ENCODE measurements at places on chromosomes 5 and 9.

DNA sequence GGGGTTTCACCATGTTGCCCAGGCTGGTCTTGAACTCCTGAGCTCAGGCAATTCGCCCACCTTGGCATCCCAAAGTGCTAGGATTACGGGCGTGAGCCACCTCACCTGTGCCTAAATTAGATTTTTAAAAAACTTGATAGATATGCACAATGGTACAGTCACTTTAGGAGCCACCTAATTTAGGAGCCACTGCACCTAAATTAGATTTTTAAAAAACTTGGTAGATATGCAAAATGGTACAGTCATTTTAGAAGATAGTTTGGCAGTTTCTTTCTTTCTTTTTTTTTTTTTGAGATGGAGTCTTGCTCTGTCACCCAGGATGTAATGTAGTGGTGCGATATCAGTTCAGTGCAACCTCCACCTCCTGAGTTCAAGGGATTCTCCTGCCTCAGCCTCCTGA, 37.8 kb upstream of the PLPP1 start:
- ATAC-seq, result no peak

- ATAC-seq, result no peak
Measured at GRCh38 chr5:168570490-168571328, 8.5 kb downstream of the PANK3 start.

DNA sequence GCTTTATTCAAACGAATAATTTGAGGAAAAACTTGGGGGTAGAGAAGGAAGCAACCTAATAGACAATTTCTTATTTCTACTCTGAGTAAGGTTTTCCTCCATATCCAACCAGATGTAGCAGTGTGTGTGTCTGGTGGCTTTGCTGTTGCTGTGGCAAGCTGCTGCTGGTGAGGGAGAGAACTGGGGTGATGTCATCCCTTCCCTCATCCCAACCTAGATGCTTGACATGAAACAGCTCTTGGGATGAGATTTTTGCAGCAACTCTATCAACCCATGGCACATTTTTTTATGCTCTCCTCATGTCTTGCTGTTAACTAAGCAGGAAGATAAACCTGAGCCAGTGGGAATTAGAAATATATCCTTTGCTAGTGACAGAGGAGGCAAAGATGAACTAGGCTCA, 135.8 kb downstream of the PCSK1 start:
- no peak for ATAC-seq

DNA sequence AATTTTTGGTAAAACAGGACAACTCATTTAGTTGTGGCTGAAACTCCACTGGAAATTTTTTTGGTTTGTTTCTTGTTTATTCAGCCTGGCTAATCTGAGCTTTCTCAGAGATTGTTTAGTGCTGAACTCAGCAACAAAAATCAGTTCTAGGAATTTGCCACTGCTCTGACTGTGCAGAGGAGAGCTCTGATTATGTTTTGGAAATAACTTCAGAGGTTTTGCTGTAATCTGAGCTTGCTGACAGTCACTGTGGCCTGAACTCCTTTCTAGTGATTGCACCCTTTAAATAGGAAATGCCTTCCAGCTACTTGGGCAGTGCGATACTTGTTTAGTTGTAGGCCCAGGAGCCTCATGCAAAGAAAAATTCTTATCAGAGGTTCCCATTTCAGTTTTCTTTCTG, 60.2 kb downstream of the OSTF1 start:
- ATAC-seq, result peak; percentile 65

GRCh38 chr9:83385317-83385716, 152.9 kb downstream of the FRMD3 start:
- no peak for ATAC-seq

DNA sequence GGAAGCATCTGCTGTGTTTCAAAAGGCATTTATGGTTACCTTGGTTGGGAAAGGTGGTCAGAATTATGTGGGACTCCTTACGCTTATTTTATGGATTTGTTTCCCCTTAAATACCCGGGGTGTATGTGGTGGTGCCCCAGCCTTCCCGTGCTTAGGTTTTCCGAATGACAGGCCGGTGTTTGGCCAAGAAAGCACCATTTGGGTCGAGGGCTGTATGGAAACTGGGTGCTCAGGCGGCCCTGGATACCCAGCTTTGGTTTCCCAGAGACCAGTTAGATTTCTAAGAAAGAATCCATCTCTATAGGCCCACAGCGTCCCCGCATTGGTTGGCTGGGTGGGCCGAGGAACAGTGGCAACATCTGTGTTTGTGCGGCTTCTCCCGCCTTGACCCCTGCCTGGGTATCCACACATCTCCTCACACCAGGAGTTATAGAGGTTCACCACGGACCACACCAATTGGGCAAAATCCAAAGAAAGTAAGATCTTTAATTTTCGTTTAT, 868 bp downstream of the ARHGEF28 start:
- ATAC-seq, result no peak

GRCh38 chr9:89311346-89312221, 589 bp downstream of the CKS2 start:
- ATAC-seq, result no peak

DNA sequence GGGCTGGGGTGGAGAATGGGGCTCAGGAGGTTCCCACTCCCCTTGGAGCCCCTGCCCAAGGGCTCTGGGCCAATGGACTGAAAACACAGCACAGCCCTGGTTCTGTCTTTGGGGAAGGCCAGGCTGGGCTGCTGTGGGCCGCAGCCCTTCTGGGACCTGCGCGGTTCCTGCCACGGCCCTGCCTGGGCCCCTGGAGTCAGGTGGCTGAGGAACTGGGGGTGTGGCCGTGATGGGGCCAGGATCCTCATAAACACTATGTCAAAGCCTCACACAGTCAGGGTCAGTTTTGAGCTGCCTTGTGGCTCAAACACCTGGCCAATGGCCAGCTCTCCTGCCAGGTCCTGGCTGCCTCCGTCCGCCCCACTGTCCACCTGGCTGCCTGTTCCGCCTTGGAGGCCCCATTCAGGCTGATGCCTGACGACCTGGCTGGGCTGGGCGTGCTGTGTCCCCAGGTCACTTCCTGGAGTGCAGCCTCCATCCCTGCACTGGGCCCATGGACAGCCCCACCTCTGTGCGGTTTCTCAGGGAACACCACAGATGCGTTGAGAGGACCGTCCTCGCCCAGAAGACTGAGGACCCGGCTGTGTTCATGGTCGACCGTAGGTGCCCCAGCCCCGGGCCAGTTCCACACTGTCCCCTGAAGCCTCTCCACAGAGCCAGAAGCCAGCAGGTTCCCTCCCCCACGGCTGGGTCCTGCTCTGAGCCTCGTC, 27.5 kb downstream of the PAEP start:
- no peak for ATAC-seq

- no peak for ATAC-seq
Measured at GRCh38 chr9:106883626-106884190, 20.7 kb downstream of the ZNF462 start.

DNA sequence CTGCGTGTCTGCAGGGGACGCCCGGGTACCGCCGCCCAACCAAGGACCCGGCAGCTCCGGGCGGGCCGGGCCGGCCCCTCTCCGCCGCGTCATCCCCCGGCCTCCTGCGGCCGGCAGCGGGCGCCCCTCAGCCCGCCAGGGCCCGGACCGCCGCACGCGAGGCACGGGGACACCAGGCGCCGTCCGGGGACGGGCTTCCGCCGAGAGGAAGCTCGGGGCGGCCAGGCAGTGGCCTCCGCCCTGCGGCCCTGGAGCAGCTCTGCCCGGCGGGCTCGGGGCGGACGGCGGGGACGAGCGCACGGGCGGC, 373 bp downstream of the FBXW5 start:
- peak; percentile 55 for ATAC-seq

- ATAC-seq, result no peak
Measured at GRCh38 chr5:109769597-109770291, 80.0 kb downstream of the MAN2A1 start.

- ATAC-seq, result peak; percentile 35
Measured at GRCh38 chr9:131799177-131799823, 59.4 kb upstream of the RAPGEF1 start.

- no peak for ATAC-seq
Measured at GRCh38 chr9:34158362-34158869, 20.4 kb upstream of the UBAP1 start.

GRCh38 chr5:149381986-149382338, 2.9 kb upstream of the IL17B start:
- peak; percentile 87 for ATAC-seq

DNA sequence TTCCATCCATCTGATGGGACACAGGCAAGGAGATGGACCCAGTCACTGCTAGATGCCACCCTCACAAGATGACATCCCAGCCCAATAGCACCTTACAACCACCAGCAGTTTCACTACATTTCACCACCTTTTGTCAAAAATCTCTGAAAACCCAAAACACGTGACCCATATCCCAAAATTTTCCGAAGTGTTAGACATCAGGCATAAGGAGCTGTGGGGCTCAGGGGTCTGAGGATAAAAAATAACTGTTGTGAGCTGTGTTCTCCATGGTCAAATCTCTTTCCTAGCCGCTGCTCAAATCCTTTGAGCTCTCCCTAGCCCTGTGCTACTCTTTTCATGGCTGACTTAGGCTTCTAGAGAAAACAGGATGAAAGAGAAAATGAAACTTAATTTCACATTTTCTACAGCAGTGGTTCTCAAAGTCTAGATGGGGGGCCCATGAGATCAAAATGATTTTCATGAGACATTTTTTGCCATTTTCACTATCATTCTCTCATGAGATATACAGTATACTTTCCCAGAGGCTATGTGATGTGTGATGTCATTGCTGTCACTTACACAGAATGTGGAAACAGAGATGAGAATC, 40.7 kb downstream of the TIMD4 start:
- peak; percentile 16 for ATAC-seq

DNA sequence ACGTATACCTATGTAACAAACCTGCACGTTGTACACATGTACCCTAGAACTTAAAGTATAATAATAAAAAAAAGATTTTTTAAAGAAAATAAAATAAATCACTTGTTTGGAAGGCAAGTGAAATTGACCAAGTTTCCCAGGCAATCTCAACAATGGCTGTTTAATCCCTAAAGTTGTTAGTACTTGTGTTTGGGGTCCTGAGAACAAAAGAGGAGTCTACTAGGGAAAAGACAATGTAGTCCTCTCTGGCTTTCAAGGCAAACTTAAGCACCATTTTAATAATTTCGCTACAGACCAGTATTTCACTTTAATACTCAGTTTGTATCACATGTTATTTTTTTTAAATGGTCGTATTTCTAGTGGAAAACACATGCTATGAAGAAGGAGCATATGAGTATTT, 14.2 kb downstream of the CEMIP2 start:
- no peak for ATAC-seq

DNA sequence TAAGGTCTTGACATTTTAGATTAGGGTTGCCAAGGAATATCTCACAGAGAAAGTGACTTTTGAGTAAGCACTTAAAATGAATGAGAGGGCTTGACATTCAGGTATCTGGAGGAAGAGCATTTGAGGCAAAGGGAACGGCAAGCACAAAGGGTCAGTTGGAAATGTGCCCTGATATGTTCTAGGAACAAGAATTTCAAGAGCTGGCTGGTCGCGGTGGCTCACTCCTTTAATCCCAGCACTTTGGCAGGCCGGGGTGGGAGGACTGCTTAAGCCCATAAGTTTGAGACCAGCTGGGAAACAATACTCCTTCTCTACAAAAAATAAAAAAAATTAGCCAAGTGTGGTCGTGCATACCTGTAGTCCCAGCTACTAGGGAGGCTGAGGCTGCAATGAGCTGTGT, 16.5 kb downstream of the KIAA1958 start:
- no peak for ATAC-seq

DNA sequence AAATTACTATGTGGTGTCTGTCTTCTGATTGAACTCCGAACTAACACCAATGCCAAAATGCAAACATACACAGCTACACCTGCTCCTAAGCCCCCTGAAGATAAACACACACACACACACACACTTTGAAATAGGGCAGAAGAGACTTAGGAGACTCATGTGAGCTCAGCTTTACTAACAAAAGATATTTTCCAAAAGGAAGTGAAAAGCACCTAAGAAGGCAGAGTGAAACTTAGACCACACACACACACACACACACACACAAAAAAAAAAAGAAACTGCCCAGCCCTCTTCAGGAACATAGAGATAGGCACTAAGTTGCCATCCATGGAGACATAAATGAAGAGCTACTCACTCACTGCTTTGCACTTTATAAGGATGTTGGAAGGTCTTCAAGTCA, 45.2 kb upstream of the APC start:
- ATAC-seq, result no peak

GRCh38 chr5:115471345-115472063, 73.1 kb downstream of the FEM1C start:
- ATAC-seq, result no peak

- peak; percentile 74 for ATAC-seq
Measured at GRCh38 chr5:132070460-132071337, 2.9 kb upstream of the CSF2 start.

- no peak for ATAC-seq
Measured at GRCh38 chr9:95273369-95274022, 44.0 kb downstream of the FANCC start.

DNA sequence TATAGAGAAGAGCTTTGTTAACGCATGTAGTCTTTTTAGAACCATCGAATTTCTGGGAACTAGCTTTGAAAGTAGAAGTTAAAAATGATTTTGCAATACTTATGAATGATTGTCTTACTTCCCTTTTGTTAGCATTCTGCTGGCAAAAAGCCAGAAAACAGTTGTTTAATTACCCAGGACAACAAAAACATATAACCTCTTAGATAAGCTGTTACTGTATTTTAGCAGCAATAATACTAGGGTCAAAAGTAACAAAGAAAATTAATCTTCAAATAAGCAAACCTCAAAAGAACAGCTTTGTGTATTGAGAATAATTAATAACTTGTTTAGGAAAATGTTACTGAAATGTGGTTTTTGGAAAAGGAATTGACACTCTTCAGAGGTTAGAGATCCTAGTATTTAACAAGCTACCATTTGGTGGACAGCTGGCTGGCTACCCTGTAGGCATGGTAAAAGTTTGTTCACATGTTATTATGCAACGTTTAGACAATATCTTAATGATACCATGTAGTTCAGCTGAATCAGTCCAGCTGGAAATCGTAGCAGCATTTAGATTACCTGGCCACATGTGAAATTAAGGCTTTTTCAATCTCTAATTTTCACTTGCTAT, 3.8 kb downstream of the FGF10 start:
- no peak for ATAC-seq

DNA sequence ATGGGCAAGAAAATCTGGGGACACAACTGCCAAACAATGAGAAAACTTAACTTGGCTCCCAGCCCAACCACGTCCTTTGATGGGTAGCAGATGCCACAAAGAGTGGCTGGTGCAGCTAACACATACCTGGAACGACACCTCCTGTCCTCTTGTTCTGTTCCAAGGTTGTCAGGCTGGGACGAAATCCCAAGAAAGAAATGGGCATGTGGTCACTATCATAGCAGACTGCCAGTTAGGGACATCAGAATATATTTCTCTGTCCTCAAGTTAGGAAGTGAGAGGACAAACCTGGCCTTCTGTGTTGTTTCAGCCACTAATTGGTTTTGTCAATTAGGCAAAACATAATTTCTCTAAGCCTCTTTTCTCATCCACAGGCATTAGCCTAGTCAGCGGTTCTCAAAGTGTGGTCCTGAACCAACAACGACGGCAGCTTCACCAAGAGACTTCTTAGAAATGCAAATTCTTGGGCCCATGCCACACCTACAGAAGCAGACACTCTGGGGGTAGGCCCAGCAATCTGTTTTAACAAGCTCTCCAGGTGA, 63.4 kb downstream of the RAPGEF1 start:
- peak; percentile 48 for ATAC-seq

GRCh38 chr9:70069704-70070103, 26.1 kb downstream of the MAMDC2 start:
- ATAC-seq, result no peak
